Karpas-422 (cell line): ENCODE measurements at places on chromosomes 6 and 20.

DNA sequence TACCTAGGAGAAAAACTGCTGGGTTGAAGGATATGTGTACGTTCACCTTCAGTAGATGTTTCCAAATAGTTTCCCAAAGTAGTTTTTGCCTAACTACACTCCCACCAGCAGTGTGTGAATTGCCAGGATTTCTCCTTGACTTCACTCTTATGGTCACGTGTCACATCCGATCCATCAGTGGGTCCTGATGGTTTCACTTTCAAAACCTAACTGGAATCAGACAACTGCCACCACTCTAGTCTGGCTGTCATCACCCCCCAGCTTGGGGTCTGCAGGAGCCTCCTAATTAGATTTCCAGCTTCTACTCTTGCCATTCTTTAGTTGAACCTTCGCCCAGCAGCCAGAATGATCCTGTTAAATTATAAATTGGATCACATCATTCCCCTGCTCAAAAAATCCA is 8.5 kb upstream of the SLC12A5 start:
- no peak for DNase-seq

DNA sequence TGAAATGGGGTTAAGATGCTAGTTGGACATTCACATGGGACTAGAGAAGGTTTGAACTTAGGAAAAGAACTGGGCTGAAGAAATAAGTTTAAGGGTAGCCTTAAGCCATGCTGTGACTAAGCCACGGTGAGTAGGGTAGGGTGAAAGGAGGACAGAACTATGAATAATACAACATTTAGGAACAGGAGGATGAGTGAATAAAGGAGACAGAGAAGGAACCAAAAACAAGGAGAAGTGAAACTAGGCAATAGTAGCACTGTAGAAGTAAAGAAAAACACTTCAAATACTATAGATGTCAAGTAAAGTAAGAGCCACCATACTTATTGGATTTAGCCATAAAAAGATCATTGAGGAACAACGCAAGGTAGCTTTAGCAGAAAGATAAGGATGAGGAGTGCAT is 111.2 kb downstream of the KCNQ5 start:
- no peak for DNase-seq

DNA sequence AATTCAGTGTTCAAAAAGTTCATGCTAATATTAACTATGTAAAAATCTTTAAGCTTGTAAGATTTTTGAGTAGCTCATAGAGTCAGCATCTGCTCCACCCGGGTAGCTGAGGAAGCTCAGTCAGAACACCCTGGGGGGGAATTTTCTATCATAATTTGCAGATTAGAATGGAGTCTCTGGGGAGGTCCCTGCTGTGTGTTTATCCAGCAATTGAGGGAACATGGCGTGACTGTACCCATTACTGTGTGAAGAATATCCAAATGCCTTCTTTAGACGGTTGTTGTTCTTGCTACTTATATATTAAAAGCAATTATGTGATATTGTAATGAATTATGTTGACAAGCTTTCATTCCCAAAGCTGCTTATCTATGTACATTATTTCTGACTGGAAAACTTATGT is 64.8 kb downstream of the AIG1 start:
- no peak for DNase-seq

- no peak for DNase-seq
Measured at GRCh38 chr6:70673054-70673453, 5.4 kb downstream of the SMAP1 start.

GRCh38 chr6:149898966-149899365 is 1.1 kb upstream of the RAET1E start:
- DNase-seq = peak; percentile 30

GRCh38 chr6:167153521-167153959 is 4.2 kb downstream of the GPR31 start:
- DNase-seq = peak; percentile 53

DNA sequence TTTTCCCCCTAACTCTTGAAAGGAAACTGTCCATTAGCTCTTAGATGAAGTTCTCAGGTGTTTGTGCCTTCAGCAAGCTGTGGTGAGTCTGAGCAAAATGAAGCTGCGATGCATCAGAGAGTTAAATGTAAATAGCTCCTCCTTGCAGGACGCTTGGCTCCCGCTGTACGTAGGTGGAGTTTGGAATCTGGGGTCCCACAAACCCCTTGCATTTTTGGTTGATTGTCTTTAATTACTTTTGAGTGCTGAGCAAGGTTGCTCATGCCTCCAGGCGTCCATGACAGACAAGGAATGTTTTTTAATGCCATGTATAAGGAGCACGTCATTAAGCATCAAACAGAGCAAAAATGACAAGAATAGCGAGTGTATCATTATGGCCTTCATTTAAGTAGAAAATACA is 300.5 kb downstream of the TFAP2C start:
- DNase-seq = no peak
